HCT116 (cell line): ENCODE measurements at places on chromosomes 2 and 18.

GRCh38 chr18:41073372-41073954, 881.6 kb upstream of the PIK3C3 start:
- no peak for DNase-seq

- no peak for DNase-seq
Observed at GRCh38 chr2:137960223-137960622, 4.0 kb upstream of the HNMT start.

GRCh38 chr2:120334068-120334467, 11.9 kb upstream of the INHBB start:
- DNase-seq = no peak

DNA sequence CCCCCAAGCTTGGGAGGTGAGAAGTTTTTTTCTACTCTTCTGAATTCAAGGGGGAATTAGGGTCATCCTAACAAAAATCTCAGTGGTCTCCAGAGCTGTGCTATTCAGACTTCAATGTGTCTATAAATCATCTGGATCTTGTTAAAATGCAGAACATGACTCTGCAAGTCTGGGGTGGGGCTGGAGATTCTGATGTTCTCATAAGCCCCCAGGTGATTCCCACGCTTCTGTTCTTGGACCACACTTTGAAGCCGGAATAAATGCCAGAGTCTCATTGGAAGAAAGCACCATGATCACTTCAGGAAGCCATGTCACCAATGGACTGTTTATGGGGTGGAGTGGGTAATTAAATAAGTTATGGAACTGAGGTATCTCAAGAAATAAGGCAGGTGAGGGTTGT, 22.2 kb upstream of the SLC16A14 start:
- no peak for DNase-seq

GRCh38 chr2:88067598-88067997, at the start of gene SMYD1:
Gene SMYD1 (plus strand): TSS chr2:88067825. CDS start chr2:88067865, 40 bp downstream.
- DNase-seq = no peak
